ENCODE measurements at places on chromosomes 12 and 14. TPM values are rescaled to one million over a fixed set of nuclear protein-coding genes. Genes with fewer than 3 reads are reported as not detected.

DNA sequence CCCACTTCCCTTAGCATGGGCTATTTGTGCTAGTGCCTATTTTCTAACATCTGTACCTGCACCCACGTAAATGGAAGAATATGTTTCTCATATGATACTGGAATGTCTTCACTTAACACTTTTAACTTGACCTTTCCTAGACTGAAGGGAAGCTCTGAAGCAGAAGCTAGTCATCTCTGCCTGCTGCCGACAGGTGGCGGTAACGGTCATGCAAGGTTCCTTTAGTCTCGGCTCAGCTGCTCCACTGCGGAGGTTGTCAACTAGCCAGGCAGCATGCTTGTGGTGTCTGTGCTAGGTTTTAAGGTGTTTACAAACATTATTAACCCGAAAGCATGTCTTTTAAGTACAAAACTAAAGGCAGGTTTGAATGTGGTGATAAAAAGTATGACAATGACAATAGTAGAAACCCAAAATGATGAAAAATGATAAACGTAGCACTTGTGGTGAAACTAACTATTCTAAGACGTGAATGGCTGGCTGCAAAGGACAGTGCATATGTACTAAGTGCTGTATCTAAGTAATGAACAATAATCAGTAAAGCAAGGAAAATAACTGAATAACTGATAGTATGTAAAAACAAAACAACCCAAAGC is 117.2 kb downstream of the GRIN2B start:
- peak; percentile 73 for DNase-seq

- no peak for DNase-seq
Measured at GRCh38 chr12:9732921-9733461, at the start of gene CLECL1. Gene CLECL1 (minus strand): TSS chr12:9733097.

GRCh38 chr12:96749999-96750398 is 157.1 kb upstream of the NEDD1 start:
- DNase-seq, result no peak

DNA sequence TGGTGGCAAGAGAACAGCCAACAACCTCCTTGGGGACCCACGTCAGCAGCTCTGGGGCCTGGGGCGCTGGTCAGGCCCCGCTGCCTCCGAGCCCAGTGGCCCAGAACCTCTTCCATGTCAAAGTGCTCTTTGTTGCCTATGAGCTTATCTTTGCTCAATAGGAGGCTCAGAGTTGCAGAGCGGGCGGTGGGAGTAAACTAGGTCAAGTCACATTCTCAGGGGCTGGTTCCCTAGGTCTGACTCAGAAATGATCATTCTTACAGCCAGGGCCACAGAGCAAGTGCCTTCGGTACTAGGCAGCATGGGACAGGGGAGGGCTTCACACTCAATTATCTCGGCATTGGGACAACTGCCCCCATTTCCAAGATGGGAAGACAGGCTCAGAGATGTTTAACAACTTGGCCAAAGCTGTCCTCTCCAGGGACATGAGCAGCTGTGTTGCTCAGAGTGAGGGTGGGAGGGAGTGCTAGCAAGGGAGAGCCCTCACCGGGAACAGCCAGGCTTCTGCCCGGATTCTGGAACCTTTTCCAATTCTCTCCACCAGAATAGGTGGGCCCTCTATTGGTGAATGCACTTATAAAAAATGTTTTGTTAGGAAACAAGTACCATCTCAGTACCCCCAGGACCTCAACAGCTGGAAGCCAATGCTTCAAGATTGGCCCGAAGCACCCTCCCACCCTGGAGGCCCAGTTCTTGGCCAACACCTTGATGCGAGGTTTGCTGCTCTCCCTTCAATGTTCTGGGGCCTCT is 11.9 kb downstream of the SLC25A29 start:
- no peak for DNase-seq

- peak; percentile 71 for DNase-seq
Measured at GRCh38 chr12:77120156-77121085, 55.1 kb upstream of the E2F7 start.

DNA sequence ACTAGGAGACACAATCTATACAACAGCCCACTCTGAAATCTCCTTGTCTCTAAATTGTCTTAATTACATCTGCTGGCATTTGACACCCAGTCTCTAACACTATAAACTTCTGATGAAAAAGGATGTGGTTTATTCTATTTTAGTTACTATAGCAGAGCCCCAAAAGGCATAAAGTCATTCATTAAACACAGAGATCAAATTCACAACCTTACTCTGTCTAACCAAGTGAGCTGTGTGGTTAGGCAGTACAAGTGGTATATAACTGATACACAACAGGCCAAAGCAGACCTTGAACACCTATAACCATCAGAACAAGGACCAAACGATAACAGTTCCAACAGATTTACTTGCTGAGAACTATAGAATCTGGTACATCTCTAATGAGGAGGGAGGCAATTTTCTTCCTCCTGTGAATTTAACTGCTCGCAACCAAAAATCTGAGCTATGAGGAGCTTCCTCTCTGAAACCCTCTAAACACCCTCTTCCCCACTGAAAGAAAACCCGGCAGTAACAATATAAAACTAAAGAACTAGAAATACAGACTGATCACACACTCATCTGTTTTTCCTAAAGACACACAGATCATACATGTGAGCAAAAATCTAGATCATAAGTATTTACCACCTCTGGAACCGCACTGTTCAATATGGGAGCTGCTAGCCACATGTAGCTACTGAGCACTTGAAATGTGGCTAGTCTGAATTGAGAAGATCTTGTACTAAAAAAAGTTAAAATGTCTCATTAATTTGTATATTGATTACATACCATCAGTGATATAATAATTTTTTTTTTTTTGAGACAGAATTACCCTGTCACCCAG is 17.7 kb downstream of the SPPL3 start:
- DNase-seq, result no peak

DNA sequence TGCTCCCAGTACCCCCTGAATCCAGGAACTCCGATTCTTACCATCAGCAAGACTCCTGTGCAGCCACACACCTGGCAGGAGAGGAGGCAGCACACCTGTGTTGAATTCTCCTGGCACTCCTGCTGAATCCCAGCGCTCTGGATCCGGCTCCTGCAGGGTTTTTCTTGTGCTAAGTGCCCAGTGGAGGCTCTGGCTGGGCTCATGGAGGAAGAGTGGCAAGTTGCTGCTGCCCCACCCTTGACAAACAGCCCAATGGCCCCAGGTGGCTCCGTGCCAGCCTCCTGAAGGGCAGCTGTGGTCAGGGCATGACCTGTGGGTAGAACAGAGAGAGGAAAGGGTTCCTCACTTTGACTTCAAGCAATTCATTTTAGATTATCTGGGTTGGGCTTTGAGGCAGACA is 20.0 kb downstream of the CRACR2A start:
- DNase-seq, result peak; percentile 6

GRCh38 chr12:94254270-94254669 is 105.9 kb downstream of the PLXNC1 start:
- DNase-seq, result no peak

DNA sequence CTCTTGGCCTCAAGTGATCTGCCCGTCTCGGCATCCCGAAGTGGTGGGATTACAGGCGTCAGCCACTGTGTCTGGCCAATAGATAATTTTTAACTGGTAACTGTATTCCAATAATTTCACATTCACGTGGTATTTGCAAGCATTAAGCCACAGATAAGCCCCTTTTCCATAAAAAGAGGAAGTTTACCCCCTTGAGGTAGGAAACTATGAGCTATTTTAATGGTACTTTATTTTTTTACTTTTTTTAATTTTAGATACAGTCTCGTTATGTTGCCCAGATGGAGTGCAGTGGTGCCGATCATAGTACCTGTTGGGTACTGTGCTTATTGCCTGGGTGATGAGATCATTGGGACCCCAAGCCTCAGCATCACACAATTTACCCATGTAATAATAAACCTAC is 42.9 kb upstream of the AP4S1 start:
- DNase-seq, result no peak

DNA sequence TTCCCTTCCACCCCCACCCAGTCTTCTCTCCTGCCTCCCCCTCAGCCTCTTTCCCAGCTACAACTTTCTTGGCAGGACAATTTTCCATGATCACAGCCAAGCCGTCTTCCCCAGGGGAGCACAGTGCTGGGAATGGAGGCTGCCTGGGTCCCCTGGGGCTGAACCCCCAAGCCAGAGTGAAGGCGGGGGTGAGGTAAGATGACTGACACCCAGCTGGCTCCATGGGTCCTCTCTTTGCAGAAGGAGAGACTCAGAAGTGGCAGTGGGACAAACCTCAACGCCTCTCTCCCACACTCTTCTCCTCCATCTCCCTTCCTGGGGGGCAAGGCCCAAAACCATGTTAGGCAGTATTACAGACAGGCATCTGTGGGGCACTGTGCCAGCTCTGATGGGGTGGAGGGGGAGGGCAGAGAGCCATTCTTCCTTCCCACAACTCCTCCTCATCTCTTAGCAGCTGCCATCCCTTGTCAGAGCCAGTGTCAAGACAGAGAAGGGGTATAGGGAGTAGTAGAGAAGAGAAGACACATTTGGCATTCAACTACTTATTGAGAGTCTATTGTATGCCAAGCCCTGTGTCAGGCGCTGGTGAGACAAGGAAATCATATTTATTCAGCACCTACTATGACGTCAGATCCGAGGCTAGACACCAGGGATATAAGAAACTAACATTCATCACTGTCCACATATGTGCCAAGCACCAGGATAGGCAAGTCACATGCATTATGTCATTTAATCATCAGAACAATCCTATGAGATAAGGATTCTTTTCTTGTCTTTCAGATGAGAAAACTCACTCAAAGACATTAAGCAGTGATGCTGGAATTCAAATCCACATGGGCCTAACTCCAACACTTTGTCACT is 3.6 kb downstream of the ITGA7 start:
- no peak for DNase-seq

- peak; percentile 70 for DNase-seq
Measured at GRCh38 chr12:104944252-104944651, 13.8 kb downstream of the SLC41A2 start.

DNA sequence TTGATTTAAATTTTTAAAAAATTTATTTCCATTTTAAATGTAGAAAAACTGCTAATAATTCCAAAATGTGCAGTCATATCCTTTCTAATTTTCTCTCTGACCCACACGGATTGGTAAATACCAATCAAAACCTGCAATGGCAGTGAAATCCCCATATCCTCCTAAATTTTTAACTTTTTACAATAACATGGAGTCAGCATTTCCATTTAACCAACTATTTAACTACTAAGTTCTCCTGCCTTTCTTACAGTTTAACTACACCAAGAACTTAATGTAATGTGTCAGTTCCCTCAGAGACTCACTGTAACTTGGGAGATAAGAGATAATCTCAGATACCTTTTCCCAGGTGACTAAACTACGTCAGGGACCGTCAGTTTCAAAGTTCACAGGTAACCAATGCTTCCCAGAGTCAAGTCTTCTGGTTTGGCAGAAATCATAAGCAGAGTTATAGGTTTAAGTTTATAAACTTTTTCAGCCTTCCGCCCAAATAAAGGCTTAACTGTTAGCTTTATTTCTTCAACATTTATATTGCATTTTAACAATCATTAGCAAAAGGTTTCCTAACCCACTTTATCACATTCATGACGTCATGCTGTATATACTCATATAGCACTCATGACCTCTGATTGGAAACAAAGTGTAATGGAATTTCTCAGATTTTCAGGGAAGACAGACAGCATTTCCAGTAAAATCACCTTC is 7.6 kb downstream of the KRAS start:
- no peak for DNase-seq

- DNase-seq, result no peak
Measured at GRCh38 chr12:27500546-27500945, 23.5 kb upstream of the PPFIBP1 start.

GRCh38 chr14:52119030-52119429 is 50.2 kb upstream of the NID2 start:
- no peak for DNase-seq

DNA sequence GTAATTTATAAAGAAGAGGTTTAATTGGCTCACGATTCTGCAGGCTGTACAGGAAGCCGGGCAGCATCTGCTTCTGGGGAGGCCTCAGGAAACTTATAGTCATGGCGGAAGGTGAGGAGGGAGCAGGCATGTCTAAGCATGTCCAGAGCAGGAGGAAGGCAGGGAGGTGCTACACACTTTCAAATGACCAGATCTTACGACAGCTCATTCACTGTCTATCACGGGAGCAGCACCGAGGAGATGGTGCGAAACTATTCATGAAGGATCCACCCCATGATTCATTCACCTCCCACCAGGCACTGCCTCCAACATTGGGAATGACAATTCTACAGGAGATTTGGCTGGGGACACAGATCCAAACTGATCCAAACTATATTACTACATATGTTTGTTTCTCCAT is 10.0 kb downstream of the SFSWAP start:
- DNase-seq, result peak; percentile 74

- peak; percentile 16 for DNase-seq
Measured at GRCh38 chr12:69583203-69583602, 2.1 kb upstream of the CCT2 start.

DNA sequence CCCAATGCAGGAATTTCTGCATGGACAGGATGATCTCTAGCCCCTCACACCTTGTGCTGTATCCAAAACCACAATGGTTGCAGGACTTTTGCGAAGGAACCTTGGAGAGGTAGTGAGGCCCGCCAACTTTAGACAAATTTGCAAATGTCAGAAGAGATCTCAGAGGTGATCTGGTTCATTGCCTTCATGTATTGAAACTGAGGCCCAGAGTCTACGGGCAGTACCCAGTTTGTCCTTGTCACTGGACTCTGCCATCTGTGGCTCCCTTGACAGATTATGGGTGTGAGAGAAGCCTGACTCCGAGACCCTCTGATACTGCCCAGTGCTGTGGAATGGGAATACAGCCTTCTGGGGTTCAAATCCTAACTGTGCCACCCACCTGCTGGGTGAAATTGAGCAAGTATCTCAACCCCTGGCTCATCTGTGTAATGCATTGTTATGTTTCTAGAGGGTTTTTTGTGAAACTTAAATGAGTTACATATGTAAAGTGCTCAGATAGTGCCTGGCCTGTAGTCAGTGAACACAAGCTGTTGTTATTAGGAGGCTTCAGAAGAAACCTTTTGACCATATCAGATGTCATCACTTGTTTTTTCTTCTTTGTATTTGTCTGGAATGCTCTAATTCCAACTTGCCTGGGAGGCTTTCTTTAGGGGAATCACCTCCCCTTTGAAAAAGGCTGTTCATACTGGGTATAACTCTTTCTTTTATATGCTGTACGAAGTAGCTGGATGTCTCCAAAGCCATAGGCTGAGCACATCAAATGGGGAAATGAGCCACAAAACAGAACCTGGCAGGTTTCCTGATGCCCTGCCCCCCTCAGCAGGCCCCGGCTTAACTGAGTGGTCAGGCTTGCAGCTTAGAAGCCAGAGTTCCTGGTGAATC is 71.4 kb upstream of the SRSF5 start:
- peak; percentile 43 for DNase-seq

GRCh38 chr14:58465421-58465820 is 37.9 kb downstream of the KIAA0586 start:
- peak; percentile 34 for DNase-seq

GRCh38 chr14:79511146-79511545 is 700.2 kb downstream of the DIO2 start:
- no peak for DNase-seq

Gene RPL36AL
- total RNA-seq, result 257 TPM

Gene POP5
- total RNA-seq, result 24.3 TPM

Gene BRMS1L
- total RNA-seq, result 10.8 TPM
